ENCODE measurements at places on chromosomes 5 and 9.

DNA sequence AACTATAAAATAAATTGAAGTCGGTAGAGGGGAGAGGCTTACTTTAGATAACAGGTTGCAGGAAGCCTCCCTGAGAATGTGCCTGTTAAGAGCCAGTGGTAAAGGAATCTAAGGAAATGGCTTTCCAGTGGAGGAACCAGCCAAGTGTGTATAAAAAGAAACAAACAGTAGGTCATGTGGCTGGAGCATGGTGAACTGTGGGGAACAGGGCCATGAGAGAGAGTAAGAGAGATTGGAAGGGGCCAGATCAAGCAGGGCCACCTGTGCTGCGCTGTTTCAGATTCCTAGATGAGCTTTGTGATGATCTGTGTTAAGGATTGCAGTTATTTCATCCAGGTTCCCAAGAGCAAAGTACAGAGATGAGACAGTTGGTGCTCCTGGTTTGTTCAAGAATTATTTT, 152.7 kb upstream of the SGCD start:
- no peak for DNase-seq

GRCh38 chr5:135759149-135759784, 75.2 kb upstream of the SLC25A48 start:
- no peak for DNase-seq

DNA sequence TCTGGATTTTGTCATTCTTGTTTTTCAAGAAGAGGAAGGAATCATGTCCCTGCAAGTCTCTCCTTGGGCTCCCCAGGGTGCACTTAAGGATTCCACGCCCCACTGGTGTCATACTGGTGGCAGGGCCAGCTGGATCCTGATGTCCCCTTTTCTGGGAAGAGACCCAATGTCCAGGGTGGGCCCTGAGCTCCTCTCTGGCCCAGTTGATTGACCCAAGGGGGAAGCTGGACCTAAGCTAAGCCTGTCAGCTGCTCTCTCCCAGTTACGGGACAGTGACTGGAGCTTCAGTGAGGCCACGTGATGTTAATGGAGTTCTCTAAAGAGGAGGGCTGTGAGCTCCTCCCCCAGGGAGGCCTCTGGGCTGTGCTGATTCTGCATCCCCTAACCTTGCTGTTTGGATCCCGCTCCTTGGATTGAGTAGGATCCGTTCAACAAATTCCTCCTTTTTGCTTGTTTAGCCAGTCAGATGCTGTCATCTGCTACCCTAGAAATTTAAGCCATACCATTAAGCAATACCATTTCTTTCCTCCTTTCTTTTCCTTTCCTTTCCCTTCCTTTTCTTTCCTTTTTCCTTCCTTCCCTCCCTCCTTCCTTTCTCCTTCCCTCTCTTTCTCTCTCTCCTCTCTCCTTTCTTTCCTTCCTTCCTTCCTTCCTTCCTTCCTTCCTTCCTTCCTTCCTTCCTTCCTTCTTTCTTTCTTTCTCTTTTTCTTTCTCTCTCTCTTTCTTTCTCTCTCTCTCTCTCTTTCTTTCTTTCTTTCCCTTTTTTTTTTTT, 17.2 kb downstream of the NKX2-5 start:
- DNase-seq = no peak

- DNase-seq = no peak
These were observed 49.9 kb downstream of the LMX1B start for GRCh38 chr9:126663661-126664072.

DNA sequence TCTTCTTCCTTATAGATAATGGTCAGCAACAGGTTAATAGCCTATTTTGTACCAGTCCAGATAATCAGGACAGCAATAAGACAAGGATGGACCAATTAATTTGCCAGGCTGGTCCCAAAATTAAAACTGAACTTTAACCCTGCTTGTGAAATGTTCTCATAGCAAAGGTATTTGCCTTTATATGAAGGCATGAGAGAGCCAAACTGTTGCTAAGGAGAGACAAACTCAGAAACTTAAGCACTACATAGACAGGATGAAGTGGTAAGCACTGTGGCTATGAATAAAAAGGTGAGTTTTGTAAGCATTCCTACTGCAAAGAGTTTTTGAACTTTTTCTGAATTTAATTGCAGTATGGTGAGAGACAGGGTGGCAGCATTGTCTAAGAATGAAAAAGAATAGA, 174.7 kb upstream of the PPP1R2B start:
- DNase-seq = no peak

DNA sequence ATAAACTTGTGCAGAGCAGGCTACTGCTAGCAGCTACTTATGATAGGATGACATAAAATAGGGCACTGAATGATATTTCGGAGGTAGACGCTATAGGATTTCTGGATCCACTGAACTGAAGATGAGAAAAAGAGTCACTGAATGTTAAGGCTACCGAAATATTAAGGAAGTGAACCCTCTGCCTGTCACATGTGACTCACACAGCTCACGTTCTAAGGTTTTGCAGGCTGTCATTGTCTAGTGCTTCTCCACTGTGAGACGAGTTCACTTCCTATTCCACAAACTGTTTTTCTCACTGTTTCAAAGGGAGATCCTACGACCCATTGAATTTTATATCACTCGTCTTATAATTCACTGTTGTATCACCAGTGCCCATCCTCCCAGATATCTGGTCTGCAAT, 100.8 kb downstream of the CTNND2 start:
- no peak for DNase-seq

- DNase-seq = no peak
These were observed 15.9 kb downstream of the FLT4 start for GRCh38 chr5:180633283-180634177.

DNA sequence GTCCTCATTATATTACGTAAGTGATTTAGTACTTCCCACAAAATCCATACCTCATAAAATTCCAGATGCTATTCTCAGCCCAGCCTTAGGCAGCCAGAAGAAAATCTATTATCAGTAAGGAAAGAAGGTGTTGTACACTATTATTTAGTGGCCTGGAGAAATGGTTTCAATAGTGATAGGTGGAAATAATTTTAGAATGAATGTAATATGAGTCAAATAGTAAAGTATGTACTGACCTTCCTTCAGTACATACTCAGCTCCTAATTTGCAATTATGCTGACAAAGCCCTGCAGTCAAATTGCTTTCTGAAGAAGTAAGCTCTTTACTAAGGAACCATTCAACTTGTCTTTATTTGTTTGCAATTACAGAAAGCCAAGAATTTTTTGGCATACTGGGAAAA, 409.2 kb downstream of the HTR1A start:
- no peak for DNase-seq

Measured in right kidney (tissue), 9 donors.